ENCODE measurements at places on chromosomes 6 and 20.
A peak's percentile ranks its signal among the peaks of the same experiment; 100 is the strongest.

GRCh38 chr6:167504385-167504961 is 179.6 kb downstream of the TTLL2 start:
- no peak for DNase-seq

DNA sequence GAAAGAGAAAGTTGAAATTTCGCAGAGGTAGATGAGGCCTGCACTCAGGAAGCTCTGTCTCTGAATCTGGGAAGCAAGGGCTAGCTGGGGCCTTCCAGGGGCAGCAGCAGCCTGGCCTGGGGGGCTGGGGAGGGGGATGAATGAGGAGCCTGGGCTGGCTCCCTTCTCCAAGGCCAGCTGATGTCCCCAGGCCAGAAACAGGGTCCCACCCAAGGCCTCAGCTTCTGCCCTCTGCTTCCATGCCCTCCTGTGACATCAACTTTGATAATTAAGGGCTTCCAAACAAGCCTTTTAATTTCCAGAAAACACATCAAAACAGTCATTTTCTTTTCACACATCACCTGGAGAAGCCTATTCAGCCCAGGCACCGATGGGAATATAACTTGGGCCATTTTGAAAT is 15.4 kb downstream of the TFAP2A start:
- DNase-seq, result no peak

DNA sequence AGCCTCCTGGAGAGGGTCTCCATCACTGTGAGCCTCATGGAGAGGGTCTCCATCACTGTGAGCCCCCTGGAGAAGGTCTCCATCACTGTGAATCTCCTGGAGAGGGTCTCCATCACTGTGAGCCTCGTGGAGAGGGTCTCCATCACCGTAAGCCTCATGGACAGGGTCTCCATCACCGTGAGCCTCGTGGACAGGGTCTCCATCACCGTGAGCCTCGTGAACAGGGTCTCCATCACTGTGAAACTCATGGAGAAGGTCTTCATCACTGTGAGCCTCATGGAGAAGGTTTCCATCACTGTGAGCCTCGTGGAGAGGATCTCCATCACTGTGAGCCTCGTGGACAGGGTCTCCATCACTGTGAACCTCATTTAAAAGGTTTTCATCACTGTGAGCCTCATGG is 140.0 kb downstream of the ERMARD start:
- DNase-seq, result no peak

- peak; percentile 33 for DNase-seq
Observed at GRCh38 chr6:163427498-163428254, 13.2 kb downstream of the QKI start.

- no peak for DNase-seq
Observed at GRCh38 chr6:106939848-106940247, 34.7 kb downstream of the CD24 start.

DNA sequence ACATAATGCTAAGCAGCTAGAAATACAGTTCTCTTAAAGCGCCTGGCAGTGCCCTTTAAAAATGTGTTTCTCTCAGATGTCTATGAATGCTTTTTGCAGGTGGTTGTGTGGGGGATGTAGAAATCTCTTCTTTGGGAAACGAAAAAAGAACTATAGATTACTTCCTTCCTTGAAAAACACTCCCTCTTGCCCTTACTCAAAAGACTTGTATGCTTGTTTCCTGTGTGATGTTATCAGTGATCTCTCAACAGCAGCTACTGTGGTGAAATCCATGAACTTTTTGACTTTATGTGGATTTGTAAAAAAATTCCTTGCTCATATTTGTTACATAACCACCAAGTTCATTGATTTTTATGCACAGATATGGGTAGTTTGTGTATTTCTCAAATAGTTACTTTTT is 916.5 kb downstream of the QKI start:
- no peak for DNase-seq

GRCh38 chr6:53986165-53986720 is 125.0 kb upstream of the MLIP start:
- DNase-seq, result no peak

DNA sequence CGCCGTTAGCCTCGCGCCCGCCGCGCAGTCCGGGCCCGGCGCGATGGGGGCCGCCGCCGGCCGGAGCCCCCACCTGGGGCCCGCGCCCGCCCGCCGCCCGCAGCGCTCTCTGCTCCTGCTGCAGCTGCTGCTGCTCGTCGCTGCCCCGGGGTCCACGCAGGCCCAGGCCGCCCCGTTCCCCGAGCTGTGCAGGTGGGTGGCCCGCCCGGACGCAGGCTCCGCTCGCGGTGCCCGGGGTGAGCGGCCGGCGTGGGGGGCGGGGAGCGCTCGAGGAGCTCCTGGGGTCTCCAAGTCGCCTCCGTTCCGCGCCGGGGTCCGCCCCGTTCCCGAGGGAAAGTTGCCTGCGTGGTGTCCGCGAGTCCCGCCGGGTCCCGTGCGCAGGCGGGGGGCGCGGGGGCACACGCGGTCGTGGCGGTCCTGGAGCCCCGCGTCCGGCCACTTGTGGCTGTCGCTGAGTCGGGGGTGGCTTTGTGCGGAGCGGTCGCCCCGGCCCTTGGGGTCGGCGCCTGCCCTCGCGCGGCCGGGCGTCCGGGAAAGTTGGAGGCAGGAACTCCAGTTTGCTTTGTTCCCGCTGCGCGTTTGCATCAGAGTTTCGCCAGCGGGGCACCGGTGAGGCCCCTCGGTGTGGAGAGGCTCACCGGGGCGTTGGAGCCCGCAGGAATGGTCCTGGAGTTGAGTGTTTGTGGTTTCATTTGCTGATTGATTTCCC is 476 bp downstream of the IGF2R start:
- DNase-seq, result no peak

- no peak for DNase-seq
Observed at GRCh38 chr6:41697861-41698781, 37.3 kb downstream of the TFEB start.

DNA sequence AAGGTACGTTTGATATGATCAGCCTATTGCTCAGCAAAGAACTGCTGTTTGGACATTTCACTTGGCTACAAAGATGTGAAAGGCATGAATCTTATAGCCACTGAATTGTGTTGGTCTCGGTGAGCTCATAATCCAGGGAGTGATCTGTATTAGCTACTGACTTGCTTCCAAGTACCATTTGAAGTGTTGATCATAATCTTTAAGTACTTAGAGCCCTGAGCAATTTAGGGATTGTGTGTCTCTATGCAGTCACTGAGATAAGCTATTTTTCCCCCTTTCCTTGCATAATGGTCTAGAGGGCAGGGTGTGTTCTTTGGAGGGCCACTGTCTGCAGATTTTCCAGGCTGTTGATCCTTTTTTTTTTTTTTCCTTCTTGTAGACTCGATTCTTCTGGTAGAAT is 393.6 kb downstream of the ESR1 start:
- no peak for DNase-seq

GRCh38 chr6:15921243-15921642 is 207.6 kb upstream of the MYLIP start:
- DNase-seq, result no peak
